ENCODE measurements at places on chromosomes 5 and 9.
A peak's percentile ranks its signal among the peaks of the same experiment; 100 is the strongest.

GRCh38 chr5:172479034-172479783 lies 24.9 kb upstream of the SH3PXD2B start:
- DNase-seq, result peak; percentile 9

- DNase-seq, result no peak
Observed at GRCh38 chr5:132176987-132177386, 50.7 kb downstream of the P4HA2 start.

- DNase-seq, result no peak
Observed at GRCh38 chr9:35311891-35312639, 150.3 kb downstream of the UNC13B start.

DNA sequence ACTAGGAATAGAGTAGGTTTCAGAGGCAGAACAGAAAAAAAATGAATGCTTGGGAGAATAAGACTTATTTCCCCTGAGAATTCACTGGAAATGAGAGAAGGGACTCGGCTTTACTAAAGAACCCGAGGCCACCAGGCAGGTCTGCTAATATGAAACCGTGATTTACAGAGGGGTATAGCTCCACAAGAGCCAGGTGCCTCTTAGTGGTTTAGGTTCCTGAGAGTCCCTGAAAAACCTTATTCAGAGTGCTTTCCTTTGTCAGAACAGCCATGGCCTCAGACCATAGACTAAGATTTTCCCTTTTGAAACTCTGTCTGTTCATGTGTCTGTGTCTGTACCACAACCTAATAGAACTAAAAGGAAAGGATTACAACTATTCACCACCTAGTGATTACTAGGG lies 35.9 kb upstream of the PUM3 start:
- no peak for DNase-seq

DNA sequence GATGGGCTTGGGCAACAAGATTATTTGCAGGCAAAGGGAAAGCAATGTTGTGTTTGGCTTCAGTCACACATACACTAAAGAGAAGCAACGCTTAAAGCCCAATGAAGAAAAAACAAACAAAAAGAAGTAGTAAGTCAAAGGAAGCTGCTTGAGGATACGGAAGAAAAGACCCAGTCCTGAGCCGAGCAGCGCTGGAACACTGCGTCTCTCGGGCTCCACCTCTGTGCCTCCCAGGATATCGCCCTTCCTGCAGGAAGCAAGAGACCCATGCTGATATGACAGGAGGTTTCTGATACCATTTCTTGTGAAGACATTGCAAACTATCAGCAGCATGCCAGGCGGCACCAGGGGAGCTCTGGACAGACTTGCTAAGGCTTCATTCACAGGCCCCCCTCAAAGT lies 9.9 kb downstream of the GNAQ start:
- no peak for DNase-seq

DNA sequence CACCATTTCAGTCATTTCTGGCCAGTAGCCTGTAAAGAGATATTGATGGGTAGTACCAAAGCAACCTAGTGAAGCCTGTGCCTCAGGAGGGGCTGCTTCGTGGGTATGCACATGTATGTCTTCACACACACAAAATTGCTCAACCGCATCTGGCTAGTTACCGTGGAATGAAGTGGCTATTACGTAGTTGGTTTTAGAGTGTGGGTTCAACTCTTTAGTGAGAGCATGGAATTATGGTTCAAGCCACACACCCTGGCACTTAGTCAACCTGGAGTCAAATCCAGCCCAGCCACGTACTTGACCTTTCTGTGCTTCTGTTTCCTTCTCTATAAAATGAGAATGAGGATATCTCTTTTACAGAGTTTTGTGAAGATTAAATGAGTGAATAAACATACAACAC lies 174.9 kb downstream of the TTC39B start:
- no peak for DNase-seq

DNA sequence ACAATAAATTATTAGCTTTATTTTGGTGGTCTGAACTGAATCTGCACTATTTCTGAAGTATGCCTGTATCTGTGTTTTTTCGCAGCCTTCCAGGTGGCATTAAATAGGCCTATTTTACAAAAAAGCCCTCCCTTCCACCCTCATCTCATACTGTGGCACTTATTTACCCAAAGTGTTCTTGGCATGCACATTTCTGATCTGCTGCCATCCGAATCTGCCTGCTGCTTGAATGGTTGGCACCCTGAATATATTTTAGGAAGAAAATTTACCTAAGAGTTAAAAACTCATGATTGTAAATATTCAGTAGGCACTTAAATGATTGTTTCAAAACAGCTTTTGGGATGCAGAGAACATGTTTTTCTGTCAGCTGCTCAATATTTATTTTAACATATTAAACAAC lies 150.1 kb downstream of the SLC28A3 start:
- no peak for DNase-seq

DNA sequence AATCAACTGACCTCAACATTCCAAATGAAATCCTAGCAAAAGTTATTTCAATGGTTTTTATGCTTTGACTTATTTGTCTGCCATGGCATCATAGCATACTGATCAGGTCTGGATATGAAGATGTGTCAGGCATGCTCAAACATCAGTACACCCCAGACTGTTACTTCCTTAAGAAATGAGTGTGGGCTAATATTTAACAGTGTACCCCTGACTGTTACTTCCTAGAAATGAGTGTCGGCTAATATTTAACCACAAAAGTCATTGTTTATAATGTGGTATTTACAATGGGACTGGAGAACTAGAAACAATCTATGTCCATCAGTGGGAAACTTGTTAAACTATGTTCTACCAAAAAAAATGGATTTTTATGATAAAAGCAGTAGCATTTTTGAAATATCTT lies 38.1 kb upstream of the HNRNPA0 start:
- no peak for DNase-seq

DNA sequence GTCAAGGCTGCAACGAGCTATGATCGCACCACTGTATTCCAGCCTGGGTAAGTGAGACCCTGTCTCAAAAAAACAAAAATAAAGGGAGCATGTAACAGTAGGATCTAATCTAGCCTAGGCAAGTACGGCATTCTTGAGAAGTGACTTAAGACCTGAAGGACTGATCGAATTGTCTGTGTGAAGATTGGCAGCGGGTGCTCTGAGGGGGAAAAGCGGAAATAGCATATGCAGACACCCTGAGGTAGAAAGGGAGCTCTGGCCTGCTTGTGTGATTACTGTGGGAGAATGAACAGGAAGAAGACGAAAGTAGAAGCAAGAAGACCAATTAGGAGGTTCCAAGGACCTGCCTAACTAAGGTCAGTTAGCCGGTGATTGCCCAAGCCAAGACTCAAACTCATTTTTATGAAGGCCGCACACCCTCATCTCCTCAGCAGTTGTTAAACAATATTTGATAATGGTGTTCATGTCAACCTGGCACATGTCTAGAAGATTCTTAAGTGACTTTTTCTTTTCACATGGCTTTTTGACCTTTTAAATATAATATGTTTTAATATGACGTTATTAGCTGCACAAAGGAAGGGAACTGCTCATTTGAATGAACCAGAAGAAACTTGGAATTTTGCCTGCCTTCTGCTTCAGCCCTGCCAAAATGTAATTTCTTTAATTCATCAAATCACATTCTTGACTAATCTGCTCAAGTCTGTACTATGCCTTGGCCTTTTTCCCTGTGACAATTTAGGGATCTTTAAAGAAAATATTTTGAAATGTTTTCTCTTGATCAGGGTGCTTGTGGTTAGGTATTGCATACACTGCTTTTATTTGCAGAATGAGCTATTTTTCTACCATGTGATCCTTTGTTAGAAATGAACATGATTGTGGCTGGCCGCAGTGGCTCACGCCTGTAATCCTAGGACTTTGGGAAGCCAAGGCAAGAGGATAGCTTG lies 289.2 kb upstream of the DMRT1 start:
- DNase-seq, result no peak

DNA sequence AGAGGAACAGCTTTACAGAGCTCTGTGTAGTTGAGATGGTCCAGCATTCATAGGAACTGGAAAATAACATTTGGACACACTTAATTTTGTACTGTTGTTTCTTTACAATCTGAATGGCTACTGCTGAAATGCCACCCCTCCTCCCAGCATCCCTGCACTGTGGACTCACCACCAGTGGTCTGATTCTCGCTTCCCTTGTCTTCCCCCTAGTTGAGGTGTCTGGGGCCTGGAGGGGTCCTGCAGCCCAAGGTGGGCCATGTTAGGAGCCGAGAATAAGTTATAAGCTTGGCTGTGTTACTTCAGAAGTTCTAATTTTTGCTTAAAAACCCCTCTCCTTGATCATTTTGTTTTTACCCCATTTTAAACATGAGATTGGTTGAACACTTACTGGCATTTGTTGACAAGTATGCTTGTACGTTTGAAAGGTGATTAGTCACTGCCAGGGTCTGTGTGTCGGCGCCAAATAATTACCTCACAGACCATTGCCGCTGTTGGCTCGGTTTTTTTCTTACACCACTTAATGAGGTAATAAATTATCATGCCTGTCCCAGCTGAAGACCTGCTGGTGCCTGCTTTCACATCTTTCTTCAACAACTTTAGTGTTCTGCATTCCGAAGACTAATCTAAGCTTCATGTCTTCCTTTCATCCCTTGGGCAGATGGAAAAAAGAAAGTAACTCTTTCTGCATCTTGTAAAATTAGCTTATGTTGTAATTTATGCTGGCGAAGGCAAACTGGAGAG lies 65.8 kb downstream of the MCCC2 start:
- DNase-seq, result no peak

GRCh38 chr5:58412081-58412480 lies 47.8 kb downstream of the PLK2 start:
- no peak for DNase-seq

DNA sequence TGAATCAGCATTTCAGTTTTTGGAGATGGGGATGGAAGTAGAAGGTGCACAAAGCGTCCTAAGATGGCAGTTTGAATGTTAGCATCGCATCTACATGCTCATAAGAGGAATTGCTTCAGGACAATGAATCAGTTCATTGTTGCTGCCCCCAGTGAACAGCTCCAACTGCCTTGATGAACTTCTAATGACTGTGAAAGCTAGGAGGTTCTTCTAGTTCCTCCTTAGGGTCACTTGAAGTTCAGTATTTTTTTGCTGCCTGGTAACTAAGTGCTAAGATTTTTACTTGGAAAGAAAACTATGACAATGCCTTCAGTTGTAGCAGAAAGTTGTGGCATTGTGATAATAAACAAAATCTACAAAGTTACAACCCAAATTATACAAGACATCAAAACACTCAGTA lies 271.6 kb downstream of the RAB3C start:
- no peak for DNase-seq

- DNase-seq, result no peak
Observed at GRCh38 chr9:85016384-85017006, 347.0 kb downstream of the NTRK2 start.

DNA sequence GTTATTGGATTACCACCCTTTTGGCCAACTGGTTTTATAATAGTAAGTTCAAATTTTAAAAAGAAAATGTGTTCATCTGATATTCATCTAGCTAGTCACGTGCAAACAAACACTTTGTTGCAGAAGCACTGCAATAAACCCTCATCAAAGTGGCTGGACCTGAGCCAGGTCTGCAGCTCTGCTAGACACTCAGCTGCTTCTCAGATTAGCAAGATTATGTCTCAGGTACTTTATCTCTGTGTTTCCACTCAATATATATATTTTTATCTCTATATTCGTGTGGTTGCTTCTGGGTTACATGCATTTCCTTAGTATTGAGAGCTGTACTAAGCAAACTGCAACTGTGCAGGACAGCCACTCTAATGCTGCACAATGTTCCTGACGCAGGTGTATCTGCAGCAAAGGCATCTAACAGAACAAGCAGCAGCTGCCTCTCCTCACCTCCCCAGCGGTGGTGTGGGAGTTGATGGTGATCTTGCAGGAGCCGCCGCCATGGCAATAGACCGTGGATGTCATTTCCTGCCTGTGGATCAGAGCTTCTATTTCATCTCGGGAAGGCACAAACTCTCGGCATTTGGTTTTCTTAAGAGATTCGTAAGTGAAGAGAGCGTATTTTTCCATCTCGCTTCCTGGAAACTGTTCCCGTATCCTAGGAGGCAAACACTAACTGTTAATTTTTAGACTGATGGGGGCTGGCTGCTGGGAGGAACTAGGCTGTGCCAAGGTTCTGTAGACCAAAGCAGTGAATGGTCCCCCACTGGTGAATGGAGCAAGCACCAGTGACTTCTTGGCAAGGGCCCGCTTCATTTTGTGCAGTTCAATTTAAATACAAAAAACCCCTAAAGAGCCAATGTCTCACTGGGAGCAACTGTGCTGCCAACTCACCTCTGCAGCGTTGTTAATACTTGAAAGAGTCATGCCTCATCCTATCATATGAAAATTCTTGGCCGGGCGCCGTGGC lies 56.7 kb upstream of the RETREG1 start:
- no peak for DNase-seq

DNA sequence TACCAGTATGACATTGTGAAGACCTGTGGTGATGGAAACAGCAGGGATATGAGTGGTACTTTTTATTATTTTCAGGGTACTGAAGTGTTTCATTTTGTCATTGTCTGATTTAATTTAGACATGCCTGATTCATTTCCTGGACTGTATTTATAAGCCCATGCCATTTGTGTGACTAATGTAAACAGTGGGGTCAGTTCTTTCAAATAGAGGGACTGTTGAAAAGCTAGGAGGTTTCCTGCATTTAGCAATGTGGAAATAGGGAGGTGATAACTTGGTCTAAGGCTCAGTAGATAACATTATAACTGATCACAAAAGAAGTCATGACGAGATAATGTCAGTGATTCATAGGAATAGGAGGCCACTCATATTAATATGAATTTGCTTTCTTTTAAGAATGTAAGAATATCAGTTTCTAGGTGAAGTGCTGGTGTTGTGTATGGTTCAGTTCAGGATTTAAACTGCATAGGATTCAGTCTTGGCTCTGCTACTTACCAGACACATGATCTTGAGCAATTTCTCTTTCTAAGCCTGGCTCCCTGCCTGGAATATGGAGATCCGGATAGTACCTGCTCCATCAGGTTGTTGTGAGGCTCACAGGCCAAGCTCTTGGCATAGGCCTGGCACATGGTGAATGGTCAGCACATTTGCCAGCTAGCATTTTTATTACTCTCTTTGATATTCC lies 7.5 kb downstream of the RASGRF2 start:
- no peak for DNase-seq

DNA sequence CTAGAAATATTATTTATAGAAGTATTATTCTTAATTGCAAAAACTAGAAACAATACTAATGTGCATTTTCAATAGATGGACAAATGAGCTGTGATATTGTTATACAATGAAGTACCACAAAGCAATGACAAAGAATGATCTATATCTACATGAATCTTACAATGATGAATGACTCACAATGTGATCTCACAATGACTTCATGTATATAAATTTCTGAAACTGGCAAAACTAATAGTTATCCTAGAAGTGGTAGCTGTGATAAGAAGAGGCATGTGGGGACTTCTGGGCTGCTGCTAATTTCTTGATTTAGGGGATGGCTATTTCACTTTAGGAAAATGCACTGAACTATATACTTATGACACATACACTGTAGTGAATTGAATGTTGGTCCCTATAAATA lies 396.0 kb upstream of the ZNF608 start:
- DNase-seq, result no peak

Data from stimulated activated CD8-positive, alpha-beta memory T cell treated with anti-CD3 and anti-CD28 coated beads, Interleukin-4, amount 100 ng/mL, for 1 hour (primary cell).